ENCODE measurements at places on chromosomes 7 and 10. TPM values are rescaled to one million over a fixed set of nuclear protein-coding genes. Genes with fewer than 3 reads are reported as not detected.

GRCh38 chr10:17756557-17757217 is 4.7 kb downstream of the TMEM236 start:
- peak; percentile 31 for DNase-seq

- DNase-seq, result no peak
Observed at GRCh38 chr10:61376377-61376776, 76.8 kb downstream of the TMEM26 start.

C10orf105 gene
- not detected for total RNA-seq

DNA sequence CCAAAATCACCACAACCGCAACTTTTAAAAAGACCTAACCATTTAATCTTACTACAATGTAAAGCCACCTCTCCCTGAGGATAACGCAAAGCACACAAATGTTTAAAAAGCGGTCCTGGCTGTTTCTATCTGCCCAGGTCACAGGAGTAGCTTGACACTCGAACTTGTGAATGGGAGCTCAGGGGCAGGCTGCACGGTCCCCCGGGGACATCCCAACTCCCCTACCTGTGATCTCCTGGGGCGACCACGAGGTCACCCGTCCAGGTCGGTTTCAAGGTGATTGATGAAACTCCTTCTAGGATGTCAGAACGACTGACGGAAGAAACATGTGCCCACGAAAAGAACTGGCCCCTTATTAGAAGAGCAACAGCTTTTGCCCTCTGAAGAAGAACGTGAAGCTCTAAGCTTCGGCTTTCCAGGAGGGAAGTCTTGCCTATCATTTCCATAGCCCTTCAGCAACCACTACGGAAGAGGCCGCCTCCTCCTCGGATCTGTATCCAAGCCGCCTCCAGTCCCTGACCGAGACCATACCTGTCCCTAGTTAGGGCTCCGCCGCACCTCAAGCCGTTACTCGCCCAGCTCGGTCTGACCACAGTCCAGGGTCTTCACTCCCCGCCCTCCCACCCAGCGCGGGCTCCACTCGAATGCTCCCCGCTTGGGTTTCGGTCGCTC is 459 bp downstream of the CYCS start:
- no peak for DNase-seq

GRCh38 chr7:1749864-1750466 is 79.9 kb downstream of the ELFN1 start:
- DNase-seq, result no peak

- no peak for DNase-seq
Observed at GRCh38 chr10:30531751-30532530, 97.6 kb downstream of the LYZL2 start.

GRCh38 chr10:64682043-64682442 is 1160.8 kb downstream of the REEP3 start:
- DNase-seq, result no peak

Measured in stomach (tissue), 19 donors.